ENCODE measurements at places on chromosomes 1 and 21.

DNA sequence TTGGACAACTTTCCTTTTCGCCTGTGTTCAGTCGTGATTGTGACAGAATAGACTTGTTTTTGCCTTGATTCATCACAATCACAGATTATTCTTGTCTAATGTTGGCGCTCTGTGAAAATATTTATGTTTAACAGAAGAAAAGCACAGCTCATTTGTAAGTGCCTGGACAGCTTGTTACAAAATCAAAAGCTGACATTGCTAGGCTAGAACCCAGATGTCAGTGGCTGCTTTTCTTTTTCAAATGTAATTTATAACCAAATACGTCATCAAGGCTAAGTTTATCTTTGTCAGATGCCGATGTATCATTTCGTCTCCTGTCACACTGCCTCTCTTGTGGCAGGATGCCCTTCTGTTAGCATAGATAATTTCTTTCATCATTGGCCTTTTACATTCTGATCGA is 1227.3 kb downstream of the PLA2G4A start:
- no peak for DNase-seq

DNA sequence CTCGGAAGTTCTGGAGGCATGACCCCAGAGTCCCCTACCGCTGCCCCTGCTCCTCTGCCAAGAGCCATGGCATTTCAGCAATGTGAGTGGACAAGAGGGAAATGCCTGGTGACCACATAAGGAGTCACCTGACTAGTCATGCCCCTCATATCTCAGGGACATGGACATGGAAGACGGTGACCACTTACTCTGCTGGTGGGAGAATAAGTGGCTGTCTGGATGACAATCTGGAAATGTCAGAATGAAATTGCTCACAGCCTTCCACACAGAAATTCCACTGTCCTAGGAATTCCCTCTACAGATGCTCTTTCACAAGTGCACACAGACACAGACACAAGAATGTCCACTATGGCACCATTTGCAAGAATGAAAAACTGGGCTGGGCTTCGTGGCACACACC is 24.3 kb upstream of the PLEKHG5 start:
- DNase-seq: no peak

DNA sequence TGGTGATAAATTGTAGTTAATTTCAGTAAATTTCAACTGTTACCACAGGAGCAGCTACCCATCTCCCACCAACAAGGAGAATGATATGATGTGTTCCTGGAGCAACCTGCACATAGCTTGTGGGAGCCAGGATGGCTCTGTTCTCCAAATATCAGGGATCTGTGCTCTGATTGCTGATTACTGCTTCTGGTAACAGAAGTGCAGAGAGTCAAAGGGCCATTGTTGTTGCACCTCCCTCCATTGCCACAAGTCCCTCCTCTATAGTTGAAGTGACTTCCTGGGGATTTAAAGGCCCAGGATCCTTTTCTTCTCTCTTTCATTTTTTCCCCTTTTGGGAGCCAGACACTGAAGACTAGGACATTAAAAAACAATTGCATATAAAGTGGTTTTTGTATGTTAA is 51.6 kb upstream of the HPDL start:
- no peak for DNase-seq

GRCh38 chr1:44110916-44111315 is 7.7 kb upstream of the KLF17 start:
- no peak for DNase-seq

DNA sequence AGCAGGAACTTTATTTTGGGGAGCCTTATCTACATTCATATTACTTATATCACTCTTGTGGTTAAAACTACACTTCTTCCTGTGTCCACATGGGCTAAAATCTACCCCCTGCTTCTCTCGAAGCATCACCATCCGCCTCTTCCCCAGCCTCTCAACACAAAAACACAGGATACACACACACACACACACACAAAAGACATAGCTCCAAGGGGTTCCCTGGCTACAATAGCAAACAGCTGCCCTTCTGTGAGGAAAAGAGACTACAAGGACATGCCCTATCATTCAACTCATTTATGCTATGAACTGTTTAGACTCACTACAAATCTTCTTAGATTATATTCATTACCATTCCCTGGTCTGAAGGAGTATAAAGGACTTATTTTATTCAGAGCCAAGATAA is 155.0 kb downstream of the PIGK start:
- no peak for DNase-seq

- DNase-seq: no peak
Observed at GRCh38 chr21:42263591-42264131, 44.7 kb downstream of the ABCG1 start.

GRCh38 chr1:229155472-229155871 is 115.4 kb upstream of the RAB4A start:
- no peak for DNase-seq

DNA sequence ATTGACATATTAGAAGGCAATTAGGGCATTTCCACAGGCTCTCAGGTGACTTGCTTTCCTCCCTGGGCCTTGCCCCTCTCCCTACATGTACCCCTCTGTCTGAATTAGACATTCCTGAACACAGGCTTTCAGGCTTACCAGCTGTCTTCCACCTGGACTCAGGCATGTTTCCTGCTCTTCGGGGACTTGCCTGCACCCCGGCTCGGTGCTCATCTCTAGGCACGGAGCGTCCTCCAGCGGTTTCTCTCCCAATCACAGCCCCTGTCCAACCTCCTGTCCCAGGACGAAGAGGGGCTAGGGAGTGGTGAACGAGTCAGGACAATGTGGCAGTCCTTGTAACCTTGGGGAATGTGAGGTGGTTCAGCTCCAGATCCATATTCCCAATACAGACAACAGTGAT is 4.2 kb downstream of the PROK1 start:
- DNase-seq: no peak

DNA sequence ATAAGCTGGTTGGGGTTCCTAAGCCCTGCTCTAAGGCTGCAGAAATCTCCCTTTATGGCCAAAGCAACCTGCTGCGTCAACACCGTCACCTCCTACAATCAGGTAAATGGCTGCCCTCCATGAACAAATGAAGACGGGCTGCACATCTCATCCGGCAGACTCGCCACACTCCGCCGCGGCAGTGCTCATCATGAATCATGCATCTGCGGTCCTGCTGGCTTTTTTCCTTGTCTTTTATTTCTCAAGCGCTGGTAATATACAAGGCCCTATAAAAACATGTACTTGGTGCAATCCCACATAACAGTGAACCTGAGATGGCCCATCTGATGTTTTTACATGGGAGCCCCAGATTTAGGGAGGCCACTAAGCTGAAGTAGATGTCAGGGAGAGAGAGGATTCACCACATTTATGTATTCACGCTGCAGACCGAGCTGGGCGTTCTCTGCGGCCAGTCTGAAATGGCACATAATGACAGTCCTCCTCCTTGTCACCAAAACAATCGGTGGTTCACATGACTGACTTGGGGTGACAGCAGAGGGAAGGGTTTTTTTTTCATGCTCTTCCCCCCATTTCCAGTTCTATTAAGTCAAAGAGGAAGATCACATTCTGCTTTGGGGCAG is 91.6 kb downstream of the KAZN start:
- no peak for DNase-seq

DNA sequence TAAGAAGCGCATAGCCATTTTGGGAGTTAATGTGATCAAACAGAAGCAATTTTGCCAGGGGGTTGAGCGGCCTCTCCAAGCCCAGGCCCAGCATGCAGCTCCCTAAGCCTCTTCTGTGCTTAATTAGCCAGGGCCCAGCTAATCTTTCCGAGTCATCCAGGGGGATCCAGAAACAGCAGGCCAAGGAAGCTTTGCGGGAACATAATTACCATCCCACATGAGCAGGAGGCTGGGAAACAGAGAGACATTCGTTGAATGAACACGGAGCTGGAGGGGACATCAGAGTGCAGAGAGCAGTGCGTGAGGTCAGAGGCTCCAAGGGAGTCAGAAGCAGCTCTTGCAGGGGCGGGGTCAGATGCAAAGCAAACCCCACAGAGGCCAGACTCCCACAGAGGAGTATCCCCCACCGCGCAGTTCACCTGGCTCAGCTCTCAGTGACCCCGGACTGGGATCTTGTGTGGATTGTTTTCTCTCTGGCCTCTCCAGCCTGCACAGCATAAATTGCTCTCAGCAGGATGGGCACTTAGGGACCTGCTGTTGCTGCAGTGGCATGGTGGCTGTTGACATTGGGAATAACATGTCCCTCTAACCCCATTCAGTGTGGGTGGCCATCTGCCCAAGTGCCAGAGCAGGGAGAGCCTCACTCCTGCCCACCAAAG is 657.4 kb downstream of the AJAP1 start:
- no peak for DNase-seq

- no peak for DNase-seq
Observed at GRCh38 chr1:203682473-203683383, 56.1 kb downstream of the ATP2B4 start.

GRCh38 chr1:98555814-98556213 is 105.7 kb upstream of the SNX7 start:
- DNase-seq: no peak

- DNase-seq: no peak
Observed at GRCh38 chr1:9080705-9081291, 11.4 kb upstream of the SLC2A5 start.

DNA sequence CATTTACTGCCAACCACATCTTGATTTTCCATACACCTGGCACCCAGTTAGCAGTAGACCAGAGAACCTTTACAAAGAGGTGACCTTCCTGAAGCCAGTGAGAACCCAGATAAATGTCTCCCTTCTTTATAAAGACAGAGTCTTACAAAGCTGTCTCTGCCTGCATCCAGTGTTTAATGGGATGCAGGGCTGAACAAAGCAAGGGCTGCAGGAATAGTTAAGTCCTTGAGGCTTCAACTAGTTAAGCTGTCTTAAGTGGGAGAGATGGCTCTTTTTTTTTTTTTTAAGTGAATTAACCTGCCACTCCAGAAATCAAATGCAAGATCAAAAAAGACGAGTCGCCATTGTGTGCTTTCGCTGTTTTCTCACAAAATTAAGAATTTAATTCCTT is 1.5 kb downstream of the AHCYL1 start:
- no peak for DNase-seq

- DNase-seq: no peak
Observed at GRCh38 chr1:208967334-208967733, 616.2 kb upstream of the CAMK1G start.

DNA sequence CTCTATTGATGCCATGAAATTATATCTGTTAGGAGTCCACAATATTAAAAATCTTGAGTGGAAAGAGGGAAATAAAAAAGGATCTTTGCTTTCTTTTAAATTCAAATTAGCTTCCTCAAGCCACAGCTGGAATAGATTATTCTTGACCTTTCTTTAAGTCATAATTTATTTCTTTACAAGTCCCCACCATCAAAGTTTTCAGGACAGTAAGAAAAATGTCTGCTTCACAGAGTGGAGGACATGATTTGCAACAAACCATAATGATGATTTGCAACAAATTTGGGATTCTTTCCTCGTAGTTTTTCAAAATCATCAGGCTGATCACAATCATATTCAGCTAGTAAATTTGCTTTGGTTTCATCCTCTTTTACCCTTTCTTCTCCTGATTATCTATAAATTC is 301.8 kb upstream of the NRIP1 start:
- DNase-seq: no peak

All from esophagus squamous epithelium (tissue), 5 donors.